Choroid plexus epithelial cell (primary cell): ENCODE measurements at places on chromosomes 4 and X.

DNA sequence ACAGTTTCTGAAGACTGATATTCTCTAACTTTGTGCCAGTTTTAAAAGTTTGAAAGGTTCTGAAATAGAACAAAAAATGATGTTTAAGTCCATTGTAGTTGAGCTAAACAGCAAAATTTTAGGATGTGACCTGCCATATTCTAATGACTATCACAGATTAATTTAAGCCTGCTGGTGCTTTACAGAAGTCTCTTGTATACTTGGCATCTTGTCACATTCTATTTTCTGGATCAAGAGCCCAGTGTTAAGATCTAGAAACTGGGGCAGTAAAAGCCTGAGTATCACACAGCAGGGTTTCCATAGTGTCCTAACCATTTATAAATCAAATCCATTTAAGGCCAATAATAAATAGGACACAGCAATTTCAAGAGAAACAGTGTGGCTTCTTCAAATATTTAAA is 12.4 kb downstream of the FSTL5 start:
- DNase-seq: no peak

- no peak for DNase-seq
Observed at GRCh38 chr4:8819019-8819418, 52.6 kb downstream of the HMX1 start.

DNA sequence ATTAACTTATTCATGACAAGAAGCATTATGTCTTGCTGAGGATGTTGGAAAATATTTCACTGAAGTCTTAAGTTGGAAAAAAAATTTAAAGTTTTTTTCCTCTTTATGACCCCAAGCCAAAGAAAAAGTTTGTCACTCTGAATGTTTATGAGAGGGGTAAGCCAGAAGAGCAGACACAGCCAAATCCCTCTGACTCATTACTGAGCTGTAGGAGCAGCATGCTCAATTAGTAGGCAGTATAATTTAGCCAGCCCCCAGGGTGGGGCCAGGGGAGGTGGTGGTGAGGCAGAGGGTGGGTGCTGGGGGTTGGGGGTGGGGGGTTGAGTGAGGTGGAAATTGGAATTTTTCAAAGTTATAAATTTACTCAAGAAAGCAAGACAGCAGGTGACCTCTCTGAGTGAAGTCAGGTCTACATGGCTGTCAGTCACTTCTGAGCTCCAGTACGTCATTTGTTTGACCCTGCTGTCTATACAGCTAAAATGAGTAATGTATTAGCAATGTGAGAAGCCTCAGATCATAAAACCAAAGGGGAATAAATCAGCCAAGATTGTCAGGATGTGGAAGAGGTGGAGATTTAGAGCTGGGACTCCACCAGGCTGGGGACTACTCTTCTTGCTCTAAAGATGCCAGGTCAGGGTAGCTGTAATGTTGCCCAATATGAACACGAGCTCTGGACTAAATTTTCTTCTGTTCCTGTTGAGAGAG is 98.8 kb upstream of the NDP start:
- peak; percentile 66 for DNase-seq

DNA sequence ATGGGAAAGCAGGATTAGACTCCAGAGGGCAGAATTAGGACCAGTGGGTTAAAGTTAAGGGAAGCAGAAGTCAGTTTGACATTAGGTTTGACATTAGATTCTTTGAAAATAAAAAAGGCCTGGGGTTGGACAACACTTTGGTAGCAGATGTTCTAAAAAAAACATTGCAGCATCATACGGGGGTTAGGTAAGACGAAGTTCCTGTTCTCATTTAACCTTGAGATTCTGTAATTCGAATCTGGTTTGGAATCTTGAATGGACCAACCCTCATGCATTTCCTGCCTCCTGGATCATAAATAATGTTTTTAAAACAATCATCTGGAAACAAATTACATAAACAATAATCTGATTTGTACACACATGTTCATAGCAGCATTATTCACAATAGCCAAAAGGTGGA is 181.0 kb downstream of the SHROOM3 start:
- peak; percentile 44 for DNase-seq

DNA sequence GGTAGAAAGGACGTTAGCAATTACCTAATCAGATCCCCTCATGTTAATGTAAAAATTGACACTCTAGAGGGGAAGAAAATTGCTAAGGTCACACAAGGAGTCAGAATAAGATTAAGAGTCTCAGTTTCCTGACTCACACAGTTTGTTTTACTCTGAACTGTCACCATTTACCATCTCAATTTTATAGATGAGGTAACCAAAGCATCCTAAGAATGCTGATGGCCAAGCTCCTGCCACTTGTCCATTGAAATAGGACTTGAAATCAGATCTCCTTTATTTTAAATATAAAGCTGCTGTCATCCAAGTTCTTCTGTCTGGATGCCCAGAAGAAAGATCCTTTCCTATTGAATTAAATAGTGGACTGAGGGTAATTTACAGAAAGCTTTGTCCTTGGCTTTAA is 114.8 kb upstream of the VAMP7 start:
- no peak for DNase-seq

- DNase-seq: no peak
Observed at GRCh38 chrX:69541956-69542355, 37.8 kb downstream of the NALF2 start.

DNA sequence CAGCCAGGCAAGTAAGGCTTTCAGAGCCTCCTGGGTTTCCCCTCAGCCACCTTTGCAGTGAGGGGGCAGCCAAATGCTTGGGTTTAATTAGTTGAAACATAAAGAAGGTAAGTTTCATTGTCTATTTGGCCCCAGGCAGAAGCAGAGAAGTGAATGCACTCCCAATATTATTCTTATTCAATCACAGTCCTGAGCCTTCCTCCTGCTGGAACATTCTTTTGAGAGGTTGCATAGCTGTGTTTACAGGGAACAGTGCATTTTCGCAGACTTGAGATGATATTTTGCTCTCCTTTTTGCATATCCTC is 13.9 kb downstream of the SLC2A9 start:
- DNase-seq: no peak

DNA sequence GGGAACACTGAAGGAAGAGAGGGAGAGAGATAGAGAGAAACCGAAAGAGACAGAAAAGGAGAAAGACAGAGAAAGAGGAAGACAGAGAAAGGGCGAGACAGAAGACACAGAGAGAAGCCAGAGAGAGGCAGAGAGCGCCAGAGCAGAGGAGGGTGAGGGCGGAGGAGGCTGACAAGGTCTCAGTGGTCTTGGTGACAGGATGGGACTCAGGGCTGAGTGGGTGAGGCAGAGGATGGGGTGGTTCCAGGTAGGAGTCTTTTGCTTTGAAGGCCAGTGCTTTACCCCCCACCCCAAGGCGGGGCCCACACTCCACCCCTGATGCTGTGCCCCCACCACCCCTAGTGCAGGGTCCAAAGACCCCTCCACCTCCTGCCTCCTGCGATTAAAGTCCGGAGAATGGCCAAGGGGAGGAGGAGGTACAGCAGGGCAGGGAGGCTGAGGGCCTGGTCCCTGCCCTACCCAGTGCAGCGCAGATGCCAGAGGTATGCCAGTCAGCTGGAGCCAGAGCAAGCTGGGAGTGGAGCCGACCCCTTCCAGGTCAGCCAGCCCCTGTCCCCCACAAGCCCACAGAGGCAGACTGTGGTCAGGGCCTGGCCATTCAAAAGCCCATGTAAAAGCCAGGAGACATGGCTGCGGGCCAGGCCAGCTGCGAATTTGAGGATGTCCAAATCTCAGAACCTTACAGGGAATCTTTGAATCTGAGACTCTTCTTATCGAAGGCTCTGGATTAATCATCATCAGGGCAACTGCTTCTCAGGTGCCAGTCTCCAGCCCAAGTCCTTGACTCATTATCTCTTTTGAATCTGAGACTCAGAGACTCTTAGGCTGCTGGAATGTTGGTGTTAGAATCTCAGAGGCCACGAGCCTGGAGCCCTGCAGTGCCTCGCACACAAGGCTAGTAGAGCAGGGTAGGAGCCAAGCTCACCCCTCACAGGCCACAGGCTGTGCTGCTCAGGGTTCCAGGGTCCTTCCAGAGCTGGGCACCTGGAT is 758 bp downstream of the IQSEC2 start:
- DNase-seq: peak; percentile 49

DNA sequence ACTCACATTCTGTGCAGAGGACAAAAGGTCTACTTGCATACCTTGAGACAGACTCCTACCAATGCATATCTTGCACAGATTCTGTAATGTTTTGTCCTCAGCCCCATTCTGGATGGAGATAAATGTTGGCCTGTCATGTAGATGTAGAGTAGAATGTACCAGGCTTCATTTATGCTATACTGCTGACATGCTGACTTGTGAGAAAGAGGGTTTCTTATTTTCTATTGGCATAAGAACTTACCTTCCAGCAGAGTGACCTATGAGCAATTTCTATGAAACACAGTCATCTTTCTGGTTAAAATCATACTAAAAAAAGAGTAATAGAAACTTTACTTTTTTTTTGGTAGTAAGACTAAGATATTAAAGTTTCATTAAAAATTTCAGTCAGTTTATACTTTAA is 17.2 kb downstream of the SLC4A4 start:
- no peak for DNase-seq

DNA sequence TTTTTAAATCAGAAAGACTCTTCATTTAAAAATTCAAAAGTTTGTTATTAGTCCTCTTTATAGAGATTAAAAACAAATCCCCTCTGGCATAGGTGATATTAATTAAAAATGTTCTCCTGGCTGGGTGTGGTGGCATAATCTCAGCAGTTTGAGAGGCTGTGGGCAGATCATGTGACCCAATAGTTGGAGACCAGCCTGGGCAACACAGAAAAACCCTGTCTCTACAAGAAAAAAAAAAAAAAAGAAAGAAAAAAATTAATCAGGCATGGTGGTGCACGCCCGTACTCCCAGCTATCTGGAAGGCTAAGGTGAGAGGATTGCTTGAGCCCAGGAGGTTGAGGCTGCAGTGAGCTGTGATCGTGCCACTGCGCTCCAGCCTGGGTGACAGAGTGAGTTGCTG is 38.9 kb downstream of the RASGEF1B start:
- no peak for DNase-seq

DNA sequence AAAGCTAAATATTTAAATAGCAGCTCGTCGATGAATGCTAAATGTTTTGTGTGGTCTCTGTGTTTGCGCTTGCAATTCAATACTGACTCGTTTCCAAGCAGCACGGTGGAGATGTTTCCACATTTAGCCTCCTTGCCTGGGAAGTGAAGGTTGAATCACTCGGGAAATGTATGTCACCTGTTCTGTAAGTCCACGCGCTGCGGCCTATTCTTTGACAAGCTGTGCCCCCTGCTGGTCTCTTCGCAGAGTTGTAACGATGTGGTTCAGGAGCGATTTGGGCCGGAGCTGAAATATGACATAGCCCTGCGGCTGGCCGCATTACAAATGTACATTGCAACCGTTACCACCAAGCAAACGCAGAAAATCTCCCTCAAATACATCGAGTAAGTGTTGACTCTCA is 89.6 kb upstream of the PRPS2 start:
- DNase-seq: peak; percentile 57

GRCh38 chrX:82589410-82589809 is 918.7 kb upstream of the POU3F4 start:
- peak; percentile 58 for DNase-seq

DNA sequence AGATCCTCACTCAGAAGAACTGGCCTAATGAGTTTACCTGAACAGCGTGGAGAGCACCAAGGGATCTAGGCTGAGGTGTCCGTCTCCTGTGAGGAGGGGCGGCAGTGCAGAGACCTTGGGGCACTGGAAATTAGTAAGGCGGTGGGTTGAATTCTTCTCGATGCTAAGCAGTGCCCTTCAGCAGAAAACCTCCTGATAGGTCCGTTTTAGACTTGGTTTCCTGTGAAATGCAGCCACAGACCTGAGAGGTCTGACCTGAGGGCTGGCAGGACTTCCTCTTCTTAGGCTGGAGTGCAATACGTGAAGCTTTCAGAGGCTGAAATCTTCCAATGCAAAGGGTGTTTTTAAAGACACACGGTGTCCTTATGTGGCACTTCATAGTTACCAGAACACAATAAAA is at the start of gene CLNK:
Gene CLNK (minus strand): TSS at position 138 of the 400 bp plus-strand sequence. CDS start 16,899 bp downstream, outside the sequence.
- DNase-seq: no peak

- DNase-seq: no peak
Observed at GRCh38 chr4:79982601-79983322, 90.3 kb downstream of the ANTXR2 start.

DNA sequence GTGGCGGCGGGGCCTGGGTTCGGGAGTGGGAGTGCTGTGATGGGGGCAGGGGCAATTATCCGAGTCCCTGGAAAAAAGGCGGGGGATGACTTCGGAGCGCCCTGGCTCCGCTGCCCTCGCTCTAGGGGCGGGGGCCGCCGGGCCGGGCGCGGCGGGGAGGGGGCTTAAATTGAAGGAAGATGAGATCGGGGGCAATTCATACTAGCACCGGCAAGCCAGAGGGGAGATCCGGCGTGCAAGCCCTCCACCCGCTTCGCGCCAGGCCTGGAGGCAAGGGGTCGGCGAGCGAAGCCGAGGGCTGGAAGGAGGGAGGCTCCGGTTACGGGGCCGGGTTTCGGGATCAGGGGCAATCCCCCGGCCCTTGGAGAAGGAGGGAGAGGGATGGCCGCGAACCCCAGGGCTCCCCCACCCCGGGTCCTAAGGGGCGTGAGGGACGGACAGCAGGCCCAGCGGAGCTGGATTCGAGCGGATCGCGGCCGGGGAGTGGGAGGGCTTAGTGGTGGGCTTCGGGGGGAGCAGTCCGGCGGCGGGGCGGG is 1.2 kb downstream of the BCORL1 start:
- no peak for DNase-seq

GRCh38 chr4:38980903-38981676 is 51.1 kb downstream of the TMEM156 start:
- peak; percentile 88 for DNase-seq

- no peak for DNase-seq
Observed at GRCh38 chrX:3994315-3994714, 280.9 kb upstream of the PRKX start.

GRCh38 chrX:10526451-10526850 is 93.9 kb downstream of the MID1 start:
- no peak for DNase-seq

DNA sequence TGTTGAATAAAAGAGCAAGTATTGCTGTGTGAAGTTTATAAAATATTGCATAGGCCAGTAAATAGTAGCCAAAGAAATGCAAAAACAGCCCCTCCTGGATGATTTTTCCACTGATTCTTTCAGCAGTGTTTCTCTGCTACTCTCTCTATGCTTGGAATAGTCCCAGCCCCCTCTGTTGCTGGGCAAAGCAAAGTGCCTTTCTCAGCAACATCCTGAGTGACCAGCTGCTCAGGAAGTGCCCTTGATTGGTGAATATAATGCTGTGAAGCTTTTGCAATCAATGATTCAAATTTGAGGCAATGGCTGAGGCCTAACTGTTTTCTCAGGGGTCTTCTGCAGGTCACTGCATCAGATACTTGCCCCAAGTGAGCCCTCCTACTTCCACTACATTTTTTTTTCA is 656.7 kb downstream of the ZNF674 start:
- DNase-seq: no peak

DNA sequence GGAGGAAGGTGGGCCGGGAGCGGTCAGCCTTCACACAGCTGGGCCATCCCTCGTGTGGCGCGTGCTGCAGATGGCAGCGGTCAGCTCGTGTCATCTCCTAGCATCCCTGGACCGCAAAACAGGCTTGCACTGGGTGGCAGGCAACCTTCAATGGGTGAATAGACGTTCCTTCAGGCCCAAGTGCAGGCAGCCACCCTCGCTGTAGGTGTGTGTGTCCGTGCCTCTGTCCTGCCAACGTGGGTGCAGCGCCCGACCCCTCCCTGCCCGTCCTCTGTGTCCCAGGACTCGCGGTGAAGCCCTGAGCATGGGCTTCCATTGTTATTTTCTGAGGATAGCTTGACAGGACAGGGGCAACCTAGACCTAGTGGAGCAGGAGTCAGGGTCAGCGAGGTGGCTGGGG is 79.8 kb upstream of the STOX2 start:
- DNase-seq: no peak

- DNase-seq: no peak
Observed at GRCh38 chrX:153590961-153591956, 7.7 kb downstream of the CCNQ start.

GRCh38 chrX:6890544-6891261 is 256.8 kb upstream of the STS start:
- no peak for DNase-seq

- DNase-seq: no peak
Observed at GRCh38 chrX:86724277-86724676, 576.0 kb downstream of the DACH2 start.
